Thyroid gland (tissue), 4 donors: ENCODE measurements at places on chromosomes 2 and 18.

GRCh38 chr2:102297891-102298290 lies 13.5 kb upstream of the IL1RL1 start:
- no peaks in the 10 kb centered on the region for H3K27me3 ChIP-seq
- H3K4me1 ChIP-seq = no peaks in the 10 kb centered on the region
- no peaks in the 10 kb centered on the region for H3K36me3 ChIP-seq
- H3K27ac ChIP-seq = no peak overlapping the region

GRCh38 chr2:102940684-102941083 lies 178.9 kb downstream of the TMEM182 start:
- no peaks in the 10 kb centered on the region for H3K27me3 ChIP-seq
- no peaks in the 10 kb centered on the region for H3K4me1 ChIP-seq
- no peak overlapping the region for H3K27ac ChIP-seq
- DNase-seq = no peak
- H3K36me3 ChIP-seq = no peaks in the 10 kb centered on the region
- H3K4me3 ChIP-seq = no peak overlapping the region

- H3K4me3 ChIP-seq = no peak overlapping the region
- peaks cover 8% of the 10 kb centered on the region for H3K4me1 ChIP-seq
- DNase-seq = no peak
- no peaks in the 10 kb centered on the region for H3K36me3 ChIP-seq
- peak overlapping the region; percentile 48 for H3K27ac ChIP-seq
- no peaks in the 10 kb centered on the region for H3K27me3 ChIP-seq
These were observed 86.8 kb downstream of the FMNL2 start for GRCh38 chr2:152421521-152422370.

GRCh38 chr2:31922542-31923408 lies 88.0 kb downstream of the MEMO1 start:
- DNase-seq = no peak
- peaks cover 4% of the 10 kb centered on the region for H3K36me3 ChIP-seq
- H3K4me1 ChIP-seq = no peaks in the 10 kb centered on the region
- no peak overlapping the region for H3K27ac ChIP-seq
- no peaks in the 10 kb centered on the region for H3K27me3 ChIP-seq

DNA sequence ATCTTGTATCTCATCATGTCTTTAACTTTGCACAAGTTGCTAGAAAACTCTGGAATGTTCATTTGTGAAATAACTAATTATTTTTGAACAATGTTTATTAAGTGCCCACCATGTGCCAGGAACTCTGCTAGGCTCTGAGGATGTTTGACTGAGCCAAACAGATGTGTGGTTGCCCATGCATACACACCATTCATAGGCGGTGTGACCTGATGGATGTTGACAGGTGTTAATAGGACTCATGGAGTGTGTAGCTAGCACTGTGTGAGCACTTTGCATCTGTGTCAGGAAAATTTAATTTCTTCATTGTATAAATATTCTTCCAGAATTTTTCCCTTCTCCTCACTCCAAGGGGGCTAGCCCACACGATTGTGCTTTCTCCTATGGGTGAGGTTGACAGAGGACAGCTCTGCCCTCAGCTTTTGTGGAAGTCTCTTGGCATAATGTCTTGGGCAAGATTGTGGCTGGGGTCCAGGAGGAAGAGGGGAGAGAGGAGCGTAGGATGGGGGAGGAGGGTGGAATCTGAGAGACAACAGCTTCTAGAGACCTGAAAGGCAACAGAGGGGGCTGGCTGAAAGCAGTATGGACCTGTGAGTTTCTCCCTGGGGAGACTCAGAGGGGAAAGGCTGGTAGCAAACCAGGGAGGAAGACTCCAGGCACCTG lies 214.6 kb upstream of the CXCR4 start:
- no peak overlapping the region for H3K4me3 ChIP-seq
- no peaks in the 10 kb centered on the region for H3K36me3 ChIP-seq
- DNase-seq = no peak
- no peaks in the 10 kb centered on the region for H3K27me3 ChIP-seq

DNA sequence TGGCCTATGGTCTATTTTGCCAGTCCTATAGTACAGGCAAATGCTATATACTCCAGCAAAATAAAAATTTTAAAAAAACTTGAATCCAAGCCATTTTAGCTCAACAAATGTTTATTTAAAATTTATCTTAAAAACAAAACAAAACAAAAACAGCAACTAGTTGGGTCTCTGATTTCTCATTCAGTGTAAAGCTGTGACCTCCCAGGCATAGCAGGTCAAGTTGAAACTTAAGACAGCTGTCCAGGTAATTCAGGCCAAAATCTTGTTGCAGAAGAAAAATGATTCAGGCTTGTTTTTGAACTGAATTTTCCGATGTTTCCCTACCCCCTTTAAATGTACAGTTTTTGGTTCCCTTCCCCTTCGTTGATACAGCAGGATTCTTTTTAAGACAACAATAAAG lies 58.5 kb downstream of the CABLES1 start:
- no peak for DNase-seq
- peak overlapping the region; percentile 26 for H3K27ac ChIP-seq
- H3K36me3 ChIP-seq = no peaks in the 10 kb centered on the region
- H3K4me1 ChIP-seq = peaks cover 34% of the 10 kb centered on the region

GRCh38 chr2:77034445-77034844 lies 487.7 kb downstream of the LRRTM4 start:
- no peak for DNase-seq
- no peak overlapping the region for H3K27ac ChIP-seq
- H3K27me3 ChIP-seq = no peaks in the 10 kb centered on the region
- H3K36me3 ChIP-seq = no peaks in the 10 kb centered on the region
- no peaks in the 10 kb centered on the region for H3K4me1 ChIP-seq

- H3K36me3 ChIP-seq = peaks cover 6% of the 10 kb centered on the region
- DNase-seq = peak; percentile 74
- H3K27me3 ChIP-seq = no peaks in the 10 kb centered on the region
- H3K27ac ChIP-seq = peak overlapping the region; percentile 63
- H3K4me3 ChIP-seq = no peak overlapping the region
These were observed 48.1 kb downstream of the CYRIA start for GRCh38 chr2:16617282-16618266.

DNA sequence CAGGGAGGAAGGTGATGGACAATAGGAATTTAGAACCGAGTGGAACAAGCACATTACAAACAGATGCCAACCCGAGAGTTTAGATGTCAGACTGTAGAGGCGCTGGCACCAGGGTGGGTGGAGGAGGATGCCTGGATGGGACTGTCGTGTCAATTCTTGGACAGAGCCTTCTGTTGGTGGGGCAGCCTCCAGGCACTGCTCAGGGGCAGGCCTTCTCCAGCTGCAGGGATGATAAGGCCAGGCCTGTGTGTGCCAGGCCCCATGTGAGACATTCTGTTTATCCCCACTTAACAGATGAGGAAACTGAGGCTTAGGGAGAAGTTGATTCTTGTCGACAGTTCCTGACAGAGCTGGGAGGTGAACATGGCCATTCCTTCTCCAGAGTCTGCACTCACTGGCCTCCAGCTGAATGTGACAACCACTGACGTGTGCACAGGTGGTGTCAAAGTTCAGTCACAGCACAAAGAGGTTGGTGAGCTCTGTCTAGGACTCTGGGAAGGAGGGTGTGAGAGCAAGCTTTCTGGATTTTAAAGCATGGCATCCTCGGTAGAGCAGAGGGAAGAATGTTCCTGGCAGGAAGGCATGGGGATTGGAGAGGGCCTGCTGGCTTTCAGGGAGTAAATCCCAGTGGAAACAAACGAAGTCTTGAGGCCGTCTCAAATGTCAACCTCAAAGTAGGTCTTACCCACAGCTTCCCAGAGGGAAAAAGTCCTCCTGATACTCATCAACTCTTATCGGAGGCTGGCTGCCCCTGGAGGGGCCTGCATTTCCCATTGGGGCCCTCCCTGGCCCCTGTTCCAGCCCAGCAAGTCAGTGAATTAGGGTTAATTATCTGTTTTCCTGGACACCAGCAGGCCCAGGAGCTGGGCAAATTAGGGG lies 52.4 kb downstream of the GLI2 start:
- H3K27ac ChIP-seq = no peak overlapping the region
- no peaks in the 10 kb centered on the region for H3K27me3 ChIP-seq
- DNase-seq = no peak

- no peak overlapping the region for H3K27ac ChIP-seq
- H3K4me3 ChIP-seq = no peak overlapping the region
- no peaks in the 10 kb centered on the region for H3K27me3 ChIP-seq
- no peaks in the 10 kb centered on the region for H3K4me1 ChIP-seq
- H3K36me3 ChIP-seq = no peaks in the 10 kb centered on the region
These were observed 15.5 kb downstream of the SLC9A2 start for GRCh38 chr2:102634831-102635241.

GRCh38 chr2:60118061-60118460 lies 435.4 kb downstream of the BCL11A start:
- DNase-seq = no peak
- no peaks in the 10 kb centered on the region for H3K4me1 ChIP-seq
- no peak overlapping the region for H3K27ac ChIP-seq
- no peak overlapping the region for H3K4me3 ChIP-seq

- no peaks in the 10 kb centered on the region for H3K36me3 ChIP-seq
- H3K4me1 ChIP-seq = no peaks in the 10 kb centered on the region
- DNase-seq = no peak
- no peaks in the 10 kb centered on the region for H3K27me3 ChIP-seq
- no peak overlapping the region for H3K4me3 ChIP-seq
- H3K27ac ChIP-seq = no peak overlapping the region
These were observed 410.6 kb upstream of the FIGN start for GRCh38 chr2:164146441-164146840.

- no peaks in the 10 kb centered on the region for H3K36me3 ChIP-seq
- DNase-seq = no peak
- no peaks in the 10 kb centered on the region for H3K27me3 ChIP-seq
- no peak overlapping the region for H3K4me3 ChIP-seq
- H3K4me1 ChIP-seq = no peaks in the 10 kb centered on the region
These were observed 10.8 kb downstream of the AGFG1 start for GRCh38 chr2:227482638-227483340.

DNA sequence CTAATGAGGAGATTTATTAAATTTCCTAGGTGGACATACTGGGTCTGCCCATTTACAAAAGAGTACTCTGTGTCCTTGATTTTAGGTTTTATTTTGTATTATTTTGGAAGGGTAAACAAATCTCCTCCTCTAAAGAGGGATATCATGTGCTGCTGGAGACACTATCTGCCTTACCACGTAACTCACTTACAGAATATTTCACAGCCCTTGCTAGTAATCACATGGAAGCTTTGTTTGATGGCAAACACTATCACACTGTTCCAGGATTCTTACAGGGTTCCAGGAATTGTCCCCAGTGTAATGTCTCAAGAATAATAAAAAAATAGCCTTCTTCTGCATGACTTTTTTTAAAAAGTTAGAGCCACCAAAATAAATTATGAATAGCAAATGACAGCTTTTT lies 29.2 kb upstream of the ACVR1C start:
- no peaks in the 10 kb centered on the region for H3K4me1 ChIP-seq
- H3K4me3 ChIP-seq = no peak overlapping the region
- no peaks in the 10 kb centered on the region for H3K36me3 ChIP-seq
- no peak for DNase-seq

GRCh38 chr2:200356857-200357384 lies 50.4 kb downstream of the SPATS2L start:
- DNase-seq = no peak
- H3K4me3 ChIP-seq = no peak overlapping the region
- H3K36me3 ChIP-seq = no peaks in the 10 kb centered on the region

DNA sequence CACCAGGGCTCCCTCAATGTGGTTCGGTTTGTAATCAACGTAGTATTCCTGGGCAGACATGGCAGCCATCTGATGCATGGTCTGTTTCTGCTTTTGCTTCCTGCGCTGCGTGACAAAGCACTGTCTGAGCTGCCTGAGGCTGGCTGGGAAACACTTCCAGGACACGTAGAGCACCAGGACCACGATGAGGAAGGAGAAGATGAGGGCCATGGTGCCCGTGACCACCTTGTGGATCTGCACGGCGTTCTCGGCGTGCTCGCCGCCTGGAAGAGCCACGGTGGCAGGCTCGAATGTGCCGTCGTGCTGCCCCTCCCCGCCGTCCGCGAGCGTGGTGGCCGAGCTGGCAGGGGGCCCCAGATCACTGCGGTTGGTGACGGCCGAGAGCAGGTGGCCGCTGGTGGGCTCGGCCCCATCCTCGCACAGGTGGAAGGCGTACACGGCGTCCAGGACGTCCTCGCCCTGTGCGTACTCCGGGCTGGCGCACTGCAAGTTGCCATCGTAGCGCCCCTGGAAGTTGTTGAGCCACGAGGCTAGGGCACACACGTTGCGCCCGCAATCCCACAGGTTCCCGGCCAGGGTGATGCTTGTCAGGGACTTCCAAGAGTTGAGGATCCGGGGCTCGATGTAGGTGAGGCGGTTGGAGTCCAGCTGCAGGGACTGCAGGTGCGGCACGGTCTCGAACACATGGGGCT lies 2.1 kb downstream of the LRRTM1 start:
- no peaks in the 10 kb centered on the region for H3K27me3 ChIP-seq
- peaks cover 21% of the 10 kb centered on the region for H3K4me1 ChIP-seq
- no peak overlapping the region for H3K27ac ChIP-seq
- DNase-seq = no peak
- no peaks in the 10 kb centered on the region for H3K36me3 ChIP-seq

- H3K27ac ChIP-seq = no peak overlapping the region
- H3K36me3 ChIP-seq = no peaks in the 10 kb centered on the region
- no peak for DNase-seq
- no peaks in the 10 kb centered on the region for H3K4me1 ChIP-seq
These were observed 19.9 kb upstream of the CDH19 start for GRCh38 chr18:66623821-66624220.

- no peaks in the 10 kb centered on the region for H3K27me3 ChIP-seq
- DNase-seq = no peak
- no peaks in the 10 kb centered on the region for H3K36me3 ChIP-seq
These were observed 84.6 kb downstream of the PLCL1 start for GRCh38 chr2:197889041-197889440.

DNA sequence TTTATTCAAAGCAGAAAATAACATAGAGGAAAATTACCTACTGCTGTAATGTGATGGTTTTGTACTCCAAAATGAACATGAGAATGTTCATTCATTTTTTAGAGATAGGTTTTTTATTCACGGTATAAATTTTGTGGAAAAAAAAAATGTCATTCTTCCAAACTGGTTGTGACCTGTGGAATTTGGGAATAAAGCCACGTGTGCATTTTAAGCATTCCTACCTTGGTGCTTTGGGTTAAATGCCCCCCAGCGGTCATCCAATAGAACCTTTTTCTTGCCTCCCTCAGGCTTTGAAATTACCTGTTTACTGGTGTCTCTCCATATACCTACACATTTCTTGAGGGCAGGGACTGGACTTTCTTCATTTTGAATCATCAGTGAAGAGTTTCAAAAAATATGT lies 740.7 kb downstream of the DPP10 start:
- H3K27me3 ChIP-seq = no peaks in the 10 kb centered on the region
- H3K36me3 ChIP-seq = no peaks in the 10 kb centered on the region
- H3K4me1 ChIP-seq = no peaks in the 10 kb centered on the region
- no peak overlapping the region for H3K4me3 ChIP-seq

DNA sequence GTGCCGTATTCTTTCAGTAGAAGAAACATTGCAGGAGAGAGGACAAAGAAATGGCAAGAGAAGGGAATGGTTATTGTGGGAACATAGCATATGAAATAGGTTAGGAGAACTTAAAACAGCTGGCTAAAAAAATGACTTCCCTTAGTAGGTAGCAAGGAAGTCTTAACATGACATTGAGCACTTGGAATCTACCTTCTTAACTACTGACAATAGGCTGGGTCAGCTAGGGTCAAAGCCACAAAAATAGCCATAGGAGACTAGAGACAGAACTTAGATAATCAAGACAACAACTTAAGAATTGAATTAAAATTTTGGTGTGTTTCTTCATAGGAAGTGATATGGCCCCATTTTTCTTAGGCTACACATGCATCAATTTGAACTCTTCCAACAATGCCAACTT lies 227.9 kb downstream of the TCF4 start:
- no peak overlapping the region for H3K4me3 ChIP-seq
- H3K27me3 ChIP-seq = no peaks in the 10 kb centered on the region
- no peaks in the 10 kb centered on the region for H3K4me1 ChIP-seq
- H3K36me3 ChIP-seq = no peaks in the 10 kb centered on the region
- no peak overlapping the region for H3K27ac ChIP-seq

- H3K27me3 ChIP-seq = no peaks in the 10 kb centered on the region
- DNase-seq = no peak
- H3K36me3 ChIP-seq = no peaks in the 10 kb centered on the region
- H3K4me1 ChIP-seq = no peaks in the 10 kb centered on the region
- H3K4me3 ChIP-seq = no peak overlapping the region
These were observed 253.0 kb downstream of the DCDC2C start for GRCh38 chr2:3956406-3956805.
